ENCODE measurements at places on chromosomes 1 and 21.

DNA sequence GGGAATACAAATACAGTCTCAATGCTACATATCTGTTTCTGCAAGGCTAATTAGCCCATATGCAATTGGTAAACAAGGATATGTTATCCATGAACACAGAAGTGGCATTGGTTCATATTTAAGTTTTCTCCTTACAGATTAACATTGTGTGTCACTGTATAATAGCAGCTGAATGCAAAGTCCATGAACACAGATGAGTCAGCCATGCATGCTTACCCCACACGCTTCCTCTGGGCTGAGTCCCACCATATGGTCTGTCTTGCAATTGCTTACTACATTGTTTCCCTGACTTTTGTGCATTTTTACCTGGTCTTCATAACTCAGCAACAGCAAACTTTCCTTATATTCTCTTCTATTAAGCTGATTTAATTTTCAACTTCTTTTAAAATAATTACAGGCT is 41.5 kb upstream of the TSNAX start:
- DNase-seq = peak; percentile 44

DNA sequence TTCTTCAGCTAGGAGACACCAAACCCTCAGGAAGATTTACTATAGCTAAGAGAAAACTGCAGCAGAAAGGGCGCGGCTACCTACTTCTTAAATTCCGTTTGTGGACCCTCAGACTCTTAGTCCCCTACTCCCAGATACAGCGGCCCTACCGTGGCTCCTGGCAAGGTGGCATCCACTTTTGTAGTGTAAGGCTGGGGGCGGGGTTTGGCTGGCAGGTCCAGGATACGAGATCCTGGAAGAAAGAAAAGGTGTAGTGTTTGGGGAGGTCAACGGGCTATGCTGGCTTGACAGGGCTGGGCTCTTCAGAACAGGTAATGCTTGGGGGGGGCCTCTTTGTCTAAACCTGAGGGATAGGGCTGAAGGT is 280 bp downstream of the CREB3L4 start:
- peak; percentile 39 for DNase-seq

DNA sequence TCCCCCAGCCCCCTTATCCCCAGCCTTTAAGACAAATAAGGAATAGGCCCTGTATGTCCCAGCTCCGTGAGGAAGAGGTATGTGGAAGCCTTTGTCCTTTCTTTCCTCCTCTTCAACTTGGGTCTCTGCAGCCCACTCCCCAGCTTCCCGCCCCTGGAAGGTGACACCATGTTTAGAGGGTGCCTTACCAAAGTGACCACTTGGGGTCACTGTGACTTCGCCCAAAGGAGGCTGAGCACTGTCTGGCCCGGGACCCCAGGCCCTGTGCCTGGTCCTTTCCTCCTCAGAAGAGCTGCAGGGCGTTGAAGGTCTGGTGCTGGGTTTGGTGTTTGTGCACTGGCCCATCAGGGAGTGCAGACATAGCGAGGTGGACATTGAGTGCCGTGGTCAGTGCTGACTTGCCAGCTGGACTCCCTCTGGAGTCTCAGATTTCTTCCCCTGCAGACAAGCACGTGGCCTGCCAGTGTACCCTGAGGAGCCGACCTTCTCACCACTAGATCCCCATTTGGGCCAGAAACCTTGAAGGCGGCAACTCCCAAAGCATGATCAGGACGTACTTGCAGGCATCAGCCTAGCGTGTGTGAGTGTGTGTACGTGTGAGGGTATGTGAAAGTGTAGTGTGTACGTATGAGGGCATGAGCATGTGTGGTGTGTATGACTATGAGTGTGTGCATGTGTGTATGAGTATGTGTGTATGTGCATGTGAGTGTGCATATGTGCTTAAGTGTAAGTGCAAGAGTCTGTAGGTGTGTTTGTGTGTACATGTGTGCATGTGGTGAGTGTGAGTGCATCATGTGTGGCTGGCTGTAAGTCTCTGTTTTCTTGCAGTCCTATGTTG is 181.4 kb upstream of the KIAA0040 start:
- DNase-seq = peak; percentile 6

GRCh38 chr1:164604541-164604940 is 45.6 kb downstream of the PBX1 start:
- no peak for DNase-seq

- no peak for DNase-seq
Observed at GRCh38 chr1:69291541-69291940, 276.2 kb upstream of the LRRC7 start.

DNA sequence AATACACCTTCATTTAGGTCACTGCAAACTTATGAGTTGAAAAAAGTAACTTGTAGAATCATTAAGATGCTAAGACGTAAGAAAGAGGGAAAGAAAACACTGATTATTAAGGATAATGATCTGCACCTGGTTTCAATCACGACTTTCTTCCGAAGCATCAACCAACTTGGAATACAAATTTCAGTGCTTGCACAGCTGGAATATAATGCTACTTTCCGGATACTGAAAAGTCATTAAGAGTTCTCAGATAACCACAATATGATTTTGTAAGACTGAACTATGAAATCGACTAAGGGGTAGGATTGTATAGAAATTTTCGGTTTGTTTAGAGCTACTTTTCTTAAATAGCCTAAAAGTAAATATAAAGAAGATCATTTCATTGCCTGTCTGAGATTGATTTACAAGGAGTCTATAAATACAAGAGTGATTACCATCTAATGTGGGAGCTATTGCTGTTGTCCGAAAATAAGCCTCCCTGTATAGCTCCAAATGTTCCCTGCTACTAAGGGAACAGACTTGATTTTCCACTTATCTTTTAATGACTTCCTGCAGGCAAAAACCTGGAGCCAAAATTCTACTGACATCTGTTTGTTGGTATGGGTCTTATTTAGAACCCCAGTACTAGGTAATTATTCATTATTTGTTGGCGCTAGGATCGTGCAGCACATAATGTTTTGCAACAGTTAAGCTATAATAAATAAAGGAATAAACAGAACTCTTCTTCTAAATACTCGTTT is 673.3 kb downstream of the KCNT2 start:
- no peak for DNase-seq

DNA sequence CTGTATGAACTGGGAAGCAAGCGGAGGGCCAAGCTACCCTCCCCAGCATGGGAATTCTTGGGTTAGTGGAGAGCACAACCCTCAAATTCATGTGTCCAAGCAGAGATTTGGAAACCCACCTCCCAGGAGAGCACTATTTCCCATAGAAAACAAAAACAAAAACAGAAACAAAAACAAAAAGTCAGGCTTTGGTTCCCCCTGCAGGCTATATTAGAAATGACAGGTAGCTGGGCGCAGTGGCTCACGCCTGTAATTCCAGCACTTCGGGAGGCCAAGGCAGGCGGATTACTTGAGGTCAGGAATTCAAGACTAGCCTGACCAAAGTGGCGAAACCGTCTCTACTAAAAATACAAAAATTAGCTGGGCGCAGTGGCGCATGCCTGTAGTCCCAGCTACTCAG is 10.8 kb downstream of the MINDY1 start:
- DNase-seq = no peak

- peak; percentile 41 for DNase-seq
Observed at GRCh38 chr1:99849413-99849743, 783 bp upstream of the AGL start.

DNA sequence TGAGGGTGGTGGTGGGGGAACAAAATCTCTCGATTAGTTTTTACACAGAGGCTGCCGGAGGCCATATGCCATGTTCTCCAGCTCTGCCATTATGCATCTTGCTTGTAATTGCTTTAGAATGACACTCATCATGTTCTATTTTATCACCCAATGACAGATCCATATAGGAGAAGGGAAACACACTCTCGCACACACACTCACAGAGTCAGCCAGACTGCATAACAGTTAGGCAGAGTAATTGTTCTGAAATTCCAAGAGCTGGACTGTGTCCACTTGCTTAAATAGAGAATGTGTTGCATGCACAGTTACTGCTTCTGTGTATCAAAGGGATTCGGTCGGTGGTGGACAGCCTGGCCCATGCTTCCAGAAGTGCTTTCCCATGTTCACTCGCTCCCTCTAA is 30.6 kb downstream of the KCND3 start:
- DNase-seq = no peak

- DNase-seq = no peak
Observed at GRCh38 chr1:44717653-44718052, 13.3 kb downstream of the RNU5D-1 start.
